ENCODE measurements at places on chromosomes 2 and 18.

GRCh38 chr2:58520903-58521302 lies 279.8 kb upstream of the FANCL start:
- DNase-seq: no peak

- peak; percentile 5 for DNase-seq
Measured at GRCh38 chr2:171432969-171433762, 624 bp downstream of the METTL8 start.

GRCh38 chr2:229900012-229900411 lies 21.8 kb downstream of the TRIP12 start:
- no peak for DNase-seq

- DNase-seq: no peak
Measured at GRCh38 chr2:73832930-73833329, 4.2 kb downstream of the STAMBP start.

DNA sequence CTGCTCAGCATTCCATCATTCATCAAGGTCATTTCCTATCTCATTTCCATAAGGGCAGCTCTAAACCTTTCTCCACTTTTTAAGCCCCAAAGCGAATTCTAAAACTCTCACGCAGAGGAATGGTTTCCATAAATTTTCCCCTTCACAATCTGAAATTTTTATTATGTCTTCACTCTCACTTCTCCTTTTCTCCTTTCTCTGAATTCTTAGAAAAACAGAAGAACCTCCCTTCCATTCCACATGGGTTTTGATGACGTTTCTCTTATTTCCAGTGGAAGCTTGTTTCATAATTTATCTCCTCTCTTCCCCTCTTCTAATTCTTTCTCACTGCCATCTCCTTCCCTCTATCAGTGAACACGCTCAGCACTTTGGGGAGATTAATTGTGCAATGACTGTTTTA lies 97.3 kb downstream of the SPATS2L start:
- DNase-seq: no peak

GRCh38 chr2:46870051-46870839 lies 45.4 kb downstream of the MCFD2 start:
- no peak for DNase-seq

Data from EL (cell line).